Fibroblast of mammary gland (primary cell): ENCODE measurements at places on chromosomes 4 and X.
A peak's percentile ranks its signal among the peaks of the same experiment; 100 is the strongest.

DNA sequence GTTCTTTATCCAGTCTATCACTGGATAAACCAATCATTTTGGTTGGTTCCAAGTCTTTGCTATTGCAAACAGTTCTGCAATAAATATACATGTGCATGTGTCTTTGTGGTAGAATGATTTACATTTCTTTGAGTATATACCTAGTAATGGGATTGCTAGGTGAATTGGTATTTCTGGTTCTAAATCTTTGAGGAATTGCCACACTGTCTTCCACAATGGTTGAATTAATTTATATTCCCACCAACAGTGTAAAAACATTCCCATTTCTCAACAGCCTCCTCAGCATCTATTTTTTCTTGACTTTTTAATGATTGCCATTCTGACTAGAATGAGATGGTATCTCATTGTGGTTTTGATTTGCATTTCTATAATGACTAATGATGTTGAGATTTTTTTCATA is 791.7 kb upstream of the AGA start:
- DNase-seq: no peak

DNA sequence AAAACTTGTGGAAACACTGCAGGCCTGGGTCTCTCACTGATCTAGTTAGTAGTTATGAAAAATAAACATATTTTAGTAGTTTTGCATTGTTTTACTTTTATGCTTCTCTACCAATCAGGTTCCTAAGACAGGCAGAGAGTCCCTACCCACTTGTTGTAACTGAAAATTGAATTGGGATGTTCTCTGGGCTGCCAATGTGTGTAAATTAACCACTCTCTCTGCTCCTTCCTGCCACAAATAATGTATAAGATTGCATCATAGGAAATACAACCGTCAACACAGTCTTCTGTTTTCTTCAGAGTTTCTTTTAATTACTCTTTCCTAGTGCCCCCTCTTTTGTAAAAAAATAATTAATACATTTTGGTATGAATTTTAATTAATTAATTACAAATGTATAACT is 677.3 kb downstream of the FSTL5 start:
- no peak for DNase-seq

DNA sequence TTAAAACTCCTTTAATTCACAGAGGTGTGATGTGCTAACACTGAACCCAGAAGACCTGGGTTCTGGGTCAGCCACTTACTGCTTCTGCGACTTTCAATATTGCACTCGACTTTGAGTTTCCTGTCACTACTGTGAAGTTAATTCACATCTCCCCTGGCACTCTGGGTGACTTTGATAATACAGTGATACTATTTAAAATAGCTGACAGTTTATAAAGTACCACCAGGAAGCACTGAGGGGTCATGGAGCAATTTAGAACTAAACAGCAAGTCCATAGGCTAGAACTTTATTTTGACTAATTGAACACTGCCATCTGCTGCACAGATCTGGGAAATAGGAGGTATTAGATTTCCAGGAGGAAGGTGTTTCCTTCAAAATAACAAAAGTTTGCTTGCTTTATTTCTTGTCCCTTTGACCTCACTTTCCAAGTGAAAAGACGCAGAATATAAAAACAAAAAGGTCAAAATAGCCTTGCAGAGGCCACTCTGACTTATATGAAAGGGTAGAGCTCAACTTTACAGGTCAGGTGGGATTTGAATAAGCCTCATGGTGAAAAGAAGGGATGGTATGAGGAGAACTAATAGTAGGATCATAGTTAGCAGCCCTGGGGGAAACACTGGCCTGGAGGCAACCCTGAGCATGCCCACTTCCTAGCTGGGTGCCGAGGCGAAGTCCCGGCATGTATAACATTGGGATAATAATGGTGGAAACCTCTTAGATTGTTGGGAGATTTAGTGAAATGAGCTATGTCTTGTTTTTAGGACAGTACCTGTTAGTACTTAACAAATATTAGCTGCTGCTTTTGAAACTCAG is 53.4 kb downstream of the ZNF518B start:
- peak; percentile 32 for DNase-seq

GRCh38 chr4:113147498-113148111 is 98.2 kb downstream of the ANK2 start:
- DNase-seq: no peak

GRCh38 chr4:108116423-108117168 is 52.1 kb downstream of the LEF1 start:
- DNase-seq: no peak

- peak; percentile 77 for DNase-seq
These were observed 97.9 kb downstream of the ARHGEF9 start for GRCh38 chrX:63686878-63687714.

GRCh38 chrX:46072791-46073190 is 472.4 kb downstream of the ZNF674 start:
- DNase-seq: no peak

DNA sequence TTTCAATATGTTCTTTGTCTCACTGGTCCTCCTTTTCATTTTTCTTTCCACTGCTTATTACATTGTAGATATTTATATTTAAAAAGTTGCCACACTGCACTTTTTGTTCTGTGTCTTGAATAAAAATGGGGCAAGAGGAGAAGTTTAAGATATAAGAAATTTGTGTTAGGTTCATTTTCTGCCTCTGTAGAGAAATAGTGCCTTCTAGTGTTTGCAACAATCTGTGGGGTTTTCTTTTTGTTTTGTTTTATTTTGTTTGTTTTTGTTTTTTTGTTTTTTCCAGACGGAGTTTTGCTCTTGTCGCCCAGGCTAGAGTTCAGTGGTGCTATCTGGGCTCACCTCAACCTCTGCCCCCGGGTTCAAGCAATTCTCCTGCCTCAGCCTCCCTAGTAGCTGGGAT is 20.1 kb upstream of the SMIM14 start:
- DNase-seq: peak; percentile 38

DNA sequence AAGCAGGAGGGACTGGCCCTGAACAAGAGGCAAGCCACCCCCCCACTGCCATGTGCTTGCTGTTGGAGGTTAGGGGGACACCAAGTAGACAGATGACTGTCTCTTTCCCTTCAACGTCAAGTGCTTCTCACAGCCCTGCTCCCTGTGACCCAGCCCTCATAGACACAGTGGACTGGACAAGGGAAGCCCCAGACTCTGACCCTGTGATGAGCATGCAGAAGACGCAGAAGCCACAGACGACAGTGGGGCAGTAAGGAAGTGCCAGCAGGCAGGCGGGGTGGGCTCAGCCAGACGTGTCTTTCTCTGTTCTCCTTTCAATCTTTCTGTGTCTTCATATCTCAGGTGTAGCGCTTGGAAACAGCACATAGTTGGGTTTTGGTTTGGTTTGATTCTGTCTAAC is 2.4 kb upstream of the L1CAM start:
- no peak for DNase-seq

- no peak for DNase-seq
These were observed 282.9 kb downstream of the RAB28 start for GRCh38 chr4:13201241-13201640.

GRCh38 chr4:87360338-87360935 is 30.6 kb downstream of the HSD17B11 start:
- no peak for DNase-seq

GRCh38 chr4:174713181-174713580 is 115.9 kb downstream of the GLRA3 start:
- DNase-seq: no peak

GRCh38 chrX:131841496-131842437 is 181.3 kb upstream of the STK26 start:
- peak; percentile 54 for DNase-seq

DNA sequence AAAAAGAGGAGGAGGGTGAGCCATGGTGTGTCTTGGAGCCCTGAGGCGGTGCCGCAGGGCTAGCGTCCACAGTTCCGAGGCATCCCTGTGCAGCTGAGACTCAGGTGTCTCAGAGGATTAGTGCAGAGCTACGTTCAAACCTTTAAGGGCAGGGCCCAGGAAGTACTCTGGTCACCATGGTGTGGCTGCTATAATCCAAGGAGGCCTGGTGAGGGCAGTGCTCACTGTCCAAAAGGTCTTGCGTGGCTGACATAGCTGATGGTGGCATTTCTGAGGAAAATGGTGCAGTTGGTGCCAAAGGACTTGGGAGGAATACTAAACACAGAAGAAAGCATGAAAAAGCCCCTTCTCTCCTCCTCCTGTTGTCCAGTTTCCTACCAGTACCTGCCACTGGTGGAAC is 146.9 kb downstream of the DCHS2 start:
- DNase-seq: no peak

DNA sequence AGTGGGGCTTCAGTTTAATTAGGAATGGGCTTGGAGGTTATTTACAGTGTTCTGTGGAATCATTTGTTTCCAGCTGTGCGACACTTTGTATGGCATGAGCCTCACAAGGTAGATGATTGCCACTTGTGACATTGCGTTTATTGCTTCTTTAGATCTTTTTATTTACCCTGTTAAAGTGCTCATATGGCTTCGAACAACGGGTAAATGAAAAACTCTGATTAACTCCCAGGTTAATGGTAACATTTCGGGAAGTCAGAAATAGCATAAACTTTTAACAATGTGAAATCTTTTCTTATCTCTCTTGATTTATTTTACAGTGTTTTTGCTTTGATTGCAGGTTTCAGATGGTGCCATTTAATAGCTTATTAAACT is 494.3 kb downstream of the IDS start:
- DNase-seq: no peak

DNA sequence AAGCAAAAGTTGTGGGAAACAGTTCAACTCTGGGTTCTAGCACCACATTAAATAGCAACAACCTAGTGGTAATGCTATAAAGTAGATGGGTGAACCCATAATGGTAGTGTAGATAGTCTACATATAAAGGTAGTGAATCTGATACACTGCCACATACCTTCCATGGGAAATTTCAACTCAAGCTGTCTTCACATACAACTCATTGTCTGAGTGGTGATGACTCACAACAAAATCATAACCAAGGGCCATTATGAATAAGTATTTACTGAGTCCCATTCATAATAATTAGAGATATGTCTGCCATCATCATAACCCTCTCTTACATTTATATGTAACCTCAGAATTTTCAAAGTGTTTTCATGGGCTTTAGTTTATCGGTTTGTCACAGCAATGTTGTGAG is 34.8 kb downstream of the EGF start:
- DNase-seq: peak; percentile 26

GRCh38 chr4:26464420-26465095 is 25.7 kb downstream of the CCKAR start:
- DNase-seq: no peak

DNA sequence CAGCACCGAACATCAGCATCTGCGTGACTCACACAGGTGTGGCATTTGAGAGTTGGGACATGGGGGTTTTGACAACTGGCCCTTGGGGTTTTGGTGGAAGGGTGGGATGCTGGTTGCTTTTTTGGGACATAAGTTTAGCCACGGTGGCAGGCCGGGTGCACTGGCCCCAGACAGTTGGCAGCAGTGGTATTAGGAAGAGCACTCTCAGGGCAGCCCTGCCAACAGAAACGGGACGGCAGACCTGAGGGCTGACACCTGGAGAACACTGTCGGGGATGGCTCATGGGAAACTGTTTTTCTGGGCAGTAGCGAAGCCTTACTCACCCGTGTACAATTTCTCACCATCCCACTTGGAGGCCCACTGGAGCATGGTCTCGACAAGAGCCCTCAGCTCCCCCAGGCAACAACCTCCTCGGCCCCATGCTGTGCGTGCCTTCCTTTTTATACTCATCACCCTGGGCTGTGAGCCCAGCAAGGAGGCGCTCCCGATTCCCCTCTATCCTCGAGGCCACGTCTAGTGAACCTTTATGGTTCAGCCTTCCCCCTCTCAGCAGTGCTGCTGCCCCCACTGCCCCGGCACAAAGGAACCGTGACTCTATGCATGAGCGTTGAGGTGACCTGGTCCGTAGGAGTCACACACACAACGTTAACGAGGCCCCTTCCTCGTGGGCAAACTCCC is 30.6 kb downstream of the WDR1 start:
- no peak for DNase-seq

GRCh38 chr4:140702096-140702757 is 54.0 kb downstream of the TBC1D9 start:
- no peak for DNase-seq

GRCh38 chrX:67328476-67328875 is 215.3 kb upstream of the AR start:
- no peak for DNase-seq

- DNase-seq: no peak
These were observed 202.7 kb downstream of the NR3C2 start for GRCh38 chr4:148239494-148239985.

DNA sequence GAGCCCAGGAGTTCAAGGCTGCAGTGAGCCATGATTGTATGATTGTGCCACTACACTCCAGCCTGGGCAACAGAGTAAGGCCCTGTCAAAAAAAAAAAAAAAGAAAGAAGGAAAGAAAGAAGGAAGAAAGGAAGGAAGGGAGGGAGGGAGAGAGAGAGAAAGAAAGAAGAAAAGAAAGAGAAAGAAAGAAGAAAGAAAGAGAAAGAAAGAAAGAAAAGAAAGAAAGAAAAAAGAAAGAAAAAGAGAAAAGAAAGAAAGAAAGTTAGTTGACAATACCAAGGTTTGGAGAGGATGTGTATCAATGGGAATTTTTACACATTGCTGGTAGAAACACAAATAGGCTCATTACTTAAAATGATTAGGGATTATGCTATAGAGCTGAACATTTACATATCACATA is 19.8 kb downstream of the RADX start:
- DNase-seq: no peak

GRCh38 chrX:46617906-46618305 is 44.3 kb downstream of the CHST7 start:
- DNase-seq: no peak

DNA sequence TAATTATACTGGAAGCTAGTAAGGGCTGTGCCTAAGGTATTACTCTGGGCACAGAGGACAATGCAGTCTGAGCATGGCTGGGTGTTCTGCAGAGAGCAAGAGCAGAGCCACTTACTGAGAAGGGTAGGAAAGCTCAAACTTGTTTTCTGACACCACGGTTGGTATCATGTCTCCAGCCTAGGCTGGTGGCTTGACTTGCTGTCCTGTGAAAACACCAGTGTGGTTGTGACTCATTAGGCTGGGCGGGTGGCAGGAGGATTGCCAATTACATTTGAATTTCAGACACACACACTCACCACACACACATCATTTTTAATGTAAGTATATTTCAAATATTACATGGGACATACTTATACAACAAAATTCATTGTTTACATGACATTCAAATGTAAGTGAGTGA is 19.7 kb upstream of the MTM1 start:
- peak; percentile 52 for DNase-seq

DNA sequence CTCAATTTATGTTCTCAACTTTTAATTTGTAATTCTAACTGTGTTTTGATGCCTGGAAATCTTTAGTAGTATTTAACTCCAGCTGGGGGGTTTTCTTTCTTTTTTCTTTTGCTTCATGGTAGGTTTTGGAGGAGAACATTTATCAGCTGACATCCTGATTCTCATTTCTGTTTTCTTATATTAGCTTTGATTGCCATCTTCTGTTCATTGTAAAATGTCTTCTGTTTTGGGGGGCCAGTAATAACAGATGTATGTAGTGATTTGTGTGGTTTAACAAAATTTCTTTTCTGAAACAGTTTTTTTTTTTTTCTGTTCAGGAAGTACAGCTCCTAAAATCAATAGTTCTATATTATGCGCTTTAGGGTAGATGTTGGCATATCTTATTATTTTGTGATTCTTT is 182.2 kb downstream of the GABRB1 start:
- DNase-seq: no peak

DNA sequence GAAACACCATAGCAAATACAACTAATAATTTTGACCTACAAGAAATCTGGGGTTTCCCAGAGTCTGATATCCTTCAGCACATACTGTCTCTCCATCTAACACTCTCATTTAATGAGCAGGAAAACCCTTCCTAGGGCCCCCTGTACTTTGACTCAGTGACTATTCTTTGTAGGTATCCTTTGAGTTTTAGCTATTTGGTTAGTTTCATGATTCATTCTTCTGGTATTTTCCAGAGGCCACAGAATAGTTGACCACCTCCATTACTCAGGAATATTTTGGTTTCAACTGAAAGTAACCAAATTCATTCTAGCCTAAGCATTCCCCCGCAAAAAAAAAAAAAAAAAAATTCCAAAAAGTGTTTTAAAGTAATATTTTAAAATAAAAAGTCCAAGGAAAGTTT is 140.0 kb downstream of the IDS start:
- DNase-seq: no peak
